Activated T-cell treated with anti-CD3 and anti-CD28 coated beads, Interleukin-2, amount 50 U/mL, for 4 hours (primary cell): ENCODE measurements at places on chromosomes 13 and 19. TPM values are rescaled to one million over a fixed set of nuclear protein-coding genes. Genes with fewer than 3 reads are reported as not detected.

The ZNF587 gene
- 17.9 TPM for total RNA-seq

The APOC1 gene
- total RNA-seq, result 4.8 TPM

The CYP2A6 gene
- total RNA-seq, result 0.38 TPM

The RFPL4A gene
- total RNA-seq, result not detected

DNA sequence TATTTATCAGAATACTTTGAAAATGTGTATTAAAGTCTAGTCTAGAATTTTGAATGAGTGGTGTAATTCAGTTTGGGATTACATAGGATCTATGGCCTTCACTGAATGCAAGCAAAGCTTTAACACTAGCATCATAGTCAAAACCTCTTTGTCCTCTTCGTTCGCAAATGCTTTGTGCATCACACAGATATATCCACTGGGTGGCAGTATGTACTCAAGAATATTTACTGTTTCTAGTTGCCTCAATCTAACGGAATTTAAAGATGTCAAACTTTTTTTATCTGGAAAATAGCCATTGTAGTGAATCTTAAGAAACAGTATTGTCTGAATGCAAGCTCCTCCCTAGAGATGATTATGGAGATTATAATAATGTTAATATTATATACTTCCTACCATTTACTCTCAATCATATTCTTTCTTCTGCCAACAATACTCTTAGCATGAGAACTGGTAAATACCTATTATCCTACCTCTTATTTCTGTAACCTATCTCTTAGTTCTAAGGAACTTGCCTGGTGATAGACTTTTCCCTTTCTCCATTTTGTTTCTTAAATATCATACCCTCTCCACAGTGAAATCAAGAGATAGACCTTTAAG lies 25.8 kb downstream of the LACC1 start:
- DNase-seq, result no peak

DNA sequence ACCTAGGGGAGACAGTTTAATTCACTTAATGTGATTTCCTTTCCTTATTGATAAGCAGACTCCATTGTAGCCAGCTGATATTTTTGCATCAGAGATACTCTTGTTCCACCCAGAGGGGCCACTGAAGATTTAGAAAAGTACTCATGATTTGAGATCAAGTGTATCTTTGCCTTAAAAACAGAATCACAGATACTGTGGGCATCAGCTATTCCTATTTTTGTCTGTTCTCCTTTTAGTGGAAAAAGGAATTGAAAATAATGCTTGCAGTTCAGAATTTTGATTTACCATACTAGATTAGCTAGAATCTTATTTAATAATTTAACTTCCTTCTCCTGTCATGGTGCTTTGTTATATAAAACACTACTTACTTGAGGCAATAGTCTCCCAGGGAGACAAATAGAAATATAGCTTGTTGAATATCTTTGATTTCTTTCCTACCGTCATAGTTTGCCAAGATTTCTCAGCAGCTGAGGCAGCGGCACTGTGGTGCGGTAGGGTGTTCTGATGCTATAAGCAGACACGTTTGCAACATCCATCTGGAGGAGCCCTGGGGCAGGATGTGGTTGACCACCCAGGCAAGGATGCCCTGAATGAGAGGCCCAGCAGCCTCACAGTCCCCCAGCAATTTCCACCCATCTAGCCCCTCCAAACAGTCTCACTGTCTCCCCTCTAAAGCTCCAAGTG lies 47.0 kb upstream of the RAP2A start:
- no peak for DNase-seq

GRCh38 chr13:42766016-42766415 lies 15.4 kb upstream of the FAM216B start:
- DNase-seq, result no peak

DNA sequence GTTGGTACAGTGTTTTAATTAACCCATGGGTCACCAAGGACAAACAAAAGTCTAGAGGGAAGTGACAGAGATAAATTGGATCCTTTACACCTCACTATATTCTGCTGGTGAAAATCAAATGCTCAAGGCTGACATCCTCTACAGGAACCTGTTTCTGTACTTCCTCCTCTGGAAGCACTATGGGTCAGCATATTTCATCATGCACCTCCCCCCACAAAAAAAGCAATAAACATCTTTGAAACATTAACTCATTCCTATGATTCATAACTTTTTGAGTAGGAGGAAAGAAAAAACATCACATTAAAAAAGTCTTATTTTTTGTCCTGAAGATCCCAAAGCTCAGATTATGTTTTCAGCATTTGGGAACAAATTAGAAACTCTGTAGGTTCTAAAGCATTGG lies 588.3 kb upstream of the SGCG start:
- DNase-seq, result no peak

DNA sequence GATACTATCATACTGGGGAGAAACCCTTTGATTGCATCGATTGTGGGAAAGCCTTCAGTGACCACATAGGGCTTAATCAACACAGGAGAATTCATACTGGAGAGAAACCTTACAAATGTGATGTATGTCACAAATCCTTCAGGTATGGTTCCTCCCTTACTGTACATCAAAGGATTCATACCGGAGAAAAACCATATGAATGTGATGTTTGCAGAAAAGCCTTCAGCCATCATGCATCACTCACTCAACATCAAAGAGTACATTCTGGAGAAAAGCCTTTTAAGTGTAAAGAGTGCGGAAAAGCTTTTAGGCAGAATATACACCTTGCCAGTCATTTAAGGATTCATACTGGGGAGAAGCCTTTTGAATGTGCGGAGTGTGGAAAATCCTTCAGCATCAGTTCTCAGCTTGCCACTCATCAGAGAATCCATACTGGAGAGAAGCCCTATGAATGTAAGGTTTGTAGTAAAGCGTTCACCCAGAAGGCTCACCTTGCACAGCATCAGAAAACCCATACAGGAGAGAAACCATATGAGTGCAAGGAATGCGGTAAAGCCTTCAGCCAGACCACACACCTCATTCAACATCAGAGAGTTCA lies 12.9 kb upstream of the ZNF470 start:
- DNase-seq, result no peak

- no peak for DNase-seq
Observed at GRCh38 chr19:728011-728410, 19.3 kb downstream of the PALM start.

DNA sequence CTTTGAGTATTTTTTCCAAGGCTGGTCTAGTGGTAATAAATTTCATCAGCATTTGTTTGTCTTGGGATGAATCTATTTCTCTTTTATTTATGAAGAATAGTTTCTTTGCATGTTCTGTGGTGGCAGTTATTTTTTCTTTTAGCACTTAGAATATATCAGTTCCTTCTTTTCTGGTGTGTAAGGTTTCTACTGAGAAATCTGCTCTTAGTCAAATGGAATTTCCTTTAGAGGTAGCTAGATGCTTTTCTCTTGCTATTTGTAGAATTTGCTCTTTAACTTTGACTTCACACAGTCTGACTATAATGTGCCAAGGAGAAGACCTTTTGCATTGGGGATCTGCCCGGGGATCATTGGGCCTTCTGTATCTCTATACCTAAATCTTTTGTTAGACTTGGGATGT lies 4.1 kb upstream of the SIGLEC6 start:
- no peak for DNase-seq

- no peak for DNase-seq
Observed at GRCh38 chr13:98103531-98103930, 39.4 kb upstream of the FARP1 start.

GRCh38 chr19:7101498-7102253 lies 32.2 kb downstream of the ZNF557 start:
- DNase-seq, result no peak

DNA sequence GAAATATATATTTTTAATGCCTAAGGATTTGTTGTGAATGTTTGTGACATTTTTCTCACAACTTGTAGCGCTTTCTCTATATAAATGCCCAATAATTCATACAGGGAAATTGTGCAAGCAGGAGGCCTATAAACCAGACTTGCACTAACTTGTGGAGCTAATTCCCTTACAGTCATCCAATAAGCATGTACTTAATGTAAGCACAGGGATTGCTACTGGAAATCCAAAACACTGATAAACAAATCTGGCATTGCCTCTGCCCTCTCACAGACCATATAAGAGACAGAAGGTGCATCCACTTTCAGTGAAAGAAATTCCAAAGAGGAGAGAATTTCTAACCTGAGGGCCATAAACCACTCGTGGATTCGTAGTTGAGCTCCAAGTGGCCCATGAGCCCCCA lies 518.8 kb downstream of the MYO16 start:
- no peak for DNase-seq
